ENCODE measurements at places on chromosomes 3 and 15.

GRCh38 chr3:132753946-132754345 is 31.7 kb upstream of the NPHP3 start:
- no peak for DNase-seq

- no peak for DNase-seq
These were observed 806.9 kb downstream of the GRM7 start for GRCh38 chr3:7667774-7668173.

- DNase-seq, result no peak
These were observed 398.6 kb downstream of the ZIC1 start for GRCh38 chr3:147807776-147808175.

DNA sequence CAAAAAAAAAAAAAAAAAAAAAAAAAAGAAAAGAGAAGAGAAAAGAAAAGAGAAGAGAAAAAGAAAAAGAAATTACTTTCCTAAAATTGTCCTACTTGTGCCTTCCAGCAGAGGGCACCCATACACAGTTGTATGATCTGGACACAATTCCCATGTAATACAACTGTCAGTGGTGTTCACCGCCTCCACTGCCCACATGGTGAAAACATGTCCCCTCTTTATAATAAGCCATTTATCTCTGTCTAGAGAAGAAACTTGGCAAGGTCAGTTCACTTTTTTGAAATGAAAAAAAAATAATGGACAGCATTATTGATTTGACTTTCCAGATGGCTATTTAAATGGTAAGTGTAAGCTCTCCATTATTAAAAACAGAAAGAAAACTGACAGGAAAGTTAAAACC is 459.4 kb downstream of the GBE1 start:
- DNase-seq, result peak; percentile 45

- no peak for DNase-seq
These were observed 223.3 kb downstream of the FAM43A start for GRCh38 chr3:194908972-194909371.

DNA sequence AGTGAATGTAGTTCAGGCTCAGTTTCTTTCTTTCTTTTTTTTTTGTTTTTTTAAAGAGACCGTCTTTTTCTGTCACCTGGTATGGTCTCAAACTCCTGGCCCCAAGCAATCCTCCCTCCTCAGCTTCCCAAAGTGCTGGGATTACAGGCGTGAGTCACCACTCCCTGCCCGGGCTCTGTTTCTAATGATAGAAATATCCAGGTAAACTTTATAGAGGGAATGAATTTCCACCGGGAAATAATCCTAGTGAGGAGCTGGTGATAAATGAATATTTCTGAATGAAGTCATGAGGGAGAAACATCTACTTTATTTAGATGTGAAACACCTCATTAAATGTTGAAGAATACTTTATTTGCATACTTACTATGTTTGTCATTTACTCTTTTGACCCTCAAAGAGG is 7.2 kb downstream of the RNF13 start:
- DNase-seq, result no peak
